ENCODE measurements at places on chromosomes 11 and 22.

- DNase-seq: peak; percentile 93
Measured at GRCh38 chr11:57425565-57426438, 1.1 kb downstream of the SLC43A3 start.

DNA sequence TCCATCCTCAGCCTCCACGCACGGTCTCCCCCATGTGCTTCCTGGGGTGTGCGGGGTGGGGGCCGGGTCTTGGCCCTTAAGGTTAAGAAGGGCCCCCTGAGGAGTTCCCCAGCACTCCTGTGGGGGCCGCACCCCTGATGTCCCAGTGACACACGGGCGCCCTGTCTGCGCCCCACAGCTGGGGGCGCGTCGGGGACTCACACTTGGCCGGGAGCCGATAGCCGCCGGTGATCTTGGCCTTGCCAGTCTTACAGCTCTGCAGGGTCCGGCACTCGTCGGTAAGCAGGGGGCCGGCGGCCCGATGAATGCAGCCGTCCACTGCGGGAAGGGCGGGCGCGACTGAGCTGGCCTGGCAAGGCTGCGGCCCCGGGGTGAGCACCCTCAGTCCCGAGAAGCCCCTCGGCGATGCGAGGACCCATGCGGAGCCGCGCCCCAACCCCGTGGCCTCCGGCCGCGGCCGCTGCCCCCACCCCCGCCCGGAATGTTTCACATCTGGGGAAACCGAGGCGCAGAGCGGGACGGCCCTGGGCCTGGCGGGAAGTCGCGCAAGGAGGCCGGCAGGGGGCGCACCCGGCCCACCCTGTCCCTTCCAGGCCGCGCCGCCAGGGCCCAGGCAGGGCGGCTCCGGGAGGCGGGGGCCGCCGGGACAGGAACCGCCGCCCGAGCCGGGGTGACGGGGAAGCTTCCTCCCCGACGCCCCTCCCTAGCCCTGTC lies 13.9 kb downstream of the OTUB1 start:
- DNase-seq: no peak

- no peak for DNase-seq
Measured at GRCh38 chr11:9386901-9387300, 2.4 kb downstream of the IPO7 start.

DNA sequence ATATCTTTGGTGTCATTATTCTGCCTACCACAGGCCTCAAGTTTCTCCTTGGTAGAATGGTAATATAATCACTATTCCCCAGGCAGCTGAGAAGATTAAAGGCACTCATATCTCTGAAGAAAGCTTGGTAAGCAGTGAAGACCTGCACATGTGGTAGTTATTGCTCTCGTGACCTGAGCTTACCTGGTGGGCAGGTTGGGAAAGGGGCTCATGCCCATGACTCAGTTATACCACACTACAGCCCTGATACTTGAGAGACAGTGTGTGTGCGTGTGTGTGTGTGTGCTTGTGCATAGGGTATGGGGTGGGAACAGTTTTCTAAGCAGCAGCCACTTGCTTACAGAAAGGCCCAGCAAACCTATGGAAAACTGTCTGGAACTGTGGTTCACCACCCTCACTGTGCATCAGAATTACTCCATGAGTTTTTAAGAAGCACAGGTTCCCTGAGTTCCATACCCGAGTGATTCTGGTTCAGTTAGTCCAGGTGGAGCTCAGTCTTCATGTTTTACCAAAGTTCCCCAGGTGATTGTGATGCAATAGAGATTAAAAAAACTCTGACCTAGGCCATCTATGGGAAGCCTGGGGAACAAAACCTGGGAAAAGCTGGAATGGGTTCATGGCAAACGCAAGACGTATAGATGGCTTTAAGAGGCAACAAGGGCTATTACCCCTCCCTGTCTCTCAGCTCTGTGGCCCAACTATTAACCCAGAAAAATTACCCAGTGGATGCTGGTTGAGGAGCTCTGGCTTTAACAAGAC lies 79.0 kb upstream of the ZBED5 start:
- DNase-seq: peak; percentile 64

DNA sequence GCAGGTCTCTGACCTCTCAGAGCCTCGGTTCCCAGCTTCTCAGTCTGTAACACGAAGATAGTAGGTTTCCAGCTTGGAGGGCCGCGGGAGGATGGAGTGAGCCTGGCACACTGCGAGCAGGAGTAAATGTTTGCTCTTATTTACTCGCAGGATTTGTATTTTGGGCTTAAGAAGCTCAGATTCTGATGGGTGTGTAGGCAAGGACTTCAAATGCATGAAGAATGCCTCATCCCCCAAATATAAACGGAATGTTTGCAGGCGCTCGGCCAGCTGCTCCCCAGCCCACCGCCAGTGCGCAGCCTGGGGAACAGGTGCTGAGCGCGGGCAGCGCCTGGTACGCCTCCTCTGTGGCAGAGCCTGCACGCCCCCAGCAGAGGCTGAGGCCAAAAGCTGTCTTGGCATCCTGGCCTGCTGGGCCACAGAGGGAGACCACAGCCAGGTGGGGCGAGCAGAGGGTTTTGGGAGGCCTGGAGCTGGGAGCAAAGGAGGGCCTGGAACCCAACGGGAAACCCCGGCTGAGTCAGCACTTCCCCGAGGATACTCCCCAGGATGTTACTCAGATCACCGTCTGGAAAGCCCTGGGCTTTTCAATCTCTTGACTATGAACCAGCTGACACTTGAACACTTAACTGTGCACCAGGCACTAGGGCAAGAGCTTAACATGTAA lies 9.4 kb downstream of the EHD1 start:
- no peak for DNase-seq

DNA sequence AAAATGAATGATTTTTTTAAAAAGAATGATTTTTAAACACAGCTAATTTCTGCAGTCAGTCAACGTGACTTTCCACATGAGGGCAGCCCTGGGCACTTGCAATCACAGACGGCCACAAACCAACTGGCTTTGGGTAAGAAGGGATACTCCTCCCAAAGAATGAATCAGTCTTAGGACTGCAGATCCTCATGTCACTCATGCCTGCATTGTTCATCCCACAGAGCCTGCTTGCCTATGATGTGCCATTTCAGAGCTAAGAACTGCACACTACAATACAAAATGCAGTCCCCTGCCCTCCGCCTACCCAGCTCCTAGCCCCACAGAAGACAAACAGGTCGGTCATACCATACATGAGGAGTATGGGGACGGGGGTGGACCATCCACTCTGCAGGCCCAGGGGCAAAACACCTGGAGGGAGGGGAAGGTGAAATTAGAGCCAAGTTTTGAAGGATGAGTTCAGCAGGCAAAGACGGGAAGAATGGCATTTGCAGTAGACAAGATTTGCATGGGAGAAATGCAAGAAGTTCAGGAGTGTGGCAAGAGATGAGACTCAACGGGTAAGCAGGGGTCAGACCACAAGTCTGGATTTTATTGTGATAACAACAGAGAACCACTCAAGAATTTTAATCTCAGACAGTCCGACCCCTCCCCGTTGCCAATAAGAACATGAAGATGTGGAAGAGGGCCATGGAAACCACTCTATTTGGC lies 24.7 kb downstream of the PACSIN2 start:
- DNase-seq: no peak

DNA sequence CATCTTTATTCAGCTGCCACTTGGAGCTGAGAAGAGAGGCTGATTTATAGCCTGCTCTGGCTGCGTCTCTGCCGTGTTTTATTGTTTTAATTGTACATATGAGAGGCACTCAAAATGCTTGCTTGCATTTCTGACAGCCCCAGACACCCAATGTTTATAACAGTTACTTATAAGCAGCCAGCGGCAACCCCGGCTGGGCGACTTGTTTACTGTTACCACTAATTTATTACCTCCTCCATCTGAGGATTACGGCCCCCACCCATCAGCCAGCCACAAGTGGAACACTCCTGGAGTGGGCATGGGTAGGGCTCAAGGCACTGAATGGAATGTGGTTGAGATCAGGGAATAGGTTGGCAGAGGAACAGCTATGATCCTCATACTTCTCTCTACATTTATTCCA lies 61.2 kb downstream of the CLPB start:
- no peak for DNase-seq

Measured in esophagus muscularis mucosa (tissue), 4 donors.